Fibroblast of skin of abdomen (primary cell): ENCODE measurements at places on chromosomes 16 and 17.
A peak's percentile ranks its signal among the peaks of the same experiment; 100 is the strongest.

GRCh38 chr16:21656795-21657768 lies 4.7 kb upstream of the IGSF6 start:
- DNase-seq = peak; percentile 45

- peak; percentile 63 for DNase-seq
These were observed 951 bp upstream of the GPRC5C start for GRCh38 chr17:74430706-74431567.

DNA sequence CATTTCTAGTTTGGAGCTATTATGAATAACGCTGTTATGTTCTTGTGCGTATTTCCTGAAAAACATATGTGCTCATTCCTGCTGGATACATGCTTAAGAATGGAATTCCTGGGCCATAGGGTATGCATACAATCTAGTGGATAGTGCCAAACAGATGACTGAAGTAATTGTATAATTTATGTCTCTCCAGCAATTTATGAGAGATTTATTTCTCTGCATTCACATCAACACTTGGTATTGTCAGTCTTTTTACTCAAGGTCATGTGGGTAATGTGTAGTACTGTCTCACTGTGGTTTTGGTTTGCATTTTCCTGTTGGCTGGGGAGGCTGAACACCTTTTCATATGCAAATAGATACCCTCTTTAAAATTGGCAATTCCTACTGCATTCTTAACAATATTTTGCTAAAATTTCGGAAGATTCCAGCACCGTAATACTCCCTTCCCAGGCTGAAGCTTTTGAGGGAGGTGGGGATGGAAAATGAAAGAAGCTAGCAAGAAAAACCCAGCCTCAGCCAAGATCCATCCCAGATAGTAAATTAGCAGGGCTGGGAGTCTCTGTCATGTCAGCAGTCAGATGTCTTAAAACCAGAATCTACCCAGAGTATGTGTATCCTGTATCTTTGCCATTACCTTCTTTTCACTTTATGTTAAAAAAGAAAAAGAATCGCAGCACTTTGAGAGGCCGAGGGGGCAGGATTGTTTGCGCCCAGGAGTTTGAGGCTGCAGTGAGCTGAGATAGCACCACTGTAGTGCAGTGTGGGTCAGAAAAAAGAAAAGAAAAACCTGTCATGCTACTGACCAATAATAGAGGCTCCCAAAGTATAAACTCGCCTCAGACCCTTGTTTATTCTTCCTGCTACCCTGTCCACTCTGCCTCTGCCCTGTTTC lies 204.9 kb downstream of the LGALS9B start:
- peak; percentile 86 for DNase-seq

GRCh38 chr17:66782851-66783250 lies 52.1 kb upstream of the CACNG5 start:
- DNase-seq = no peak

- no peak for DNase-seq
These were observed 6.7 kb upstream of the HEATR3 start for GRCh38 chr16:50059111-50059510.

DNA sequence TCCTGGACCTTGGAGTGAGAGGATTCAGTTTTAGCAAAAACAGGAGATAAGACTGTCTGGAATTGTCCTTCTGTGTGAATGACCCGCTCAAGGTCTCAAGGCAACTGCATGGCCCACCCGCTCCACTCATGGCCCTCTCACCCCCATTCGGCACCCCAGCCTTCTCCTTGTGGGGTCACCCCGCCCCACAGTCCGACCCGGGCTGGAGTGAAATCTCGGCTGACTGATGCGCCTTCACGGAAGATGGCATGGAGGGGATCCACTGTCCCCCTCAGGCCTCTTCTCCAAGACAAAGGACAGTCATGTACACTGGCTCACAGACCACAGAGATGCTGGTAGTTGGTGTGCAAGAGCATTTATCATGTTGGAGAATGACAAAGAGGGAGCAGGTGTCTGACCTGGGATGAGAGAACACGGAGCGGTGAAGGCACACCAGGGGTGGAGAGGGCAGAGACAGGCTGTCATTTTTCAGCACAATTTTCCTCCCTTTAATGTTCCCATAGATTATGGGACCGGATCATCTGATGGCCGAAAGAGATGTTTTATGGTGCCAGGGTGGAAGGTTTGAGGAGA lies 391.9 kb upstream of the TNRC6C start:
- no peak for DNase-seq

DNA sequence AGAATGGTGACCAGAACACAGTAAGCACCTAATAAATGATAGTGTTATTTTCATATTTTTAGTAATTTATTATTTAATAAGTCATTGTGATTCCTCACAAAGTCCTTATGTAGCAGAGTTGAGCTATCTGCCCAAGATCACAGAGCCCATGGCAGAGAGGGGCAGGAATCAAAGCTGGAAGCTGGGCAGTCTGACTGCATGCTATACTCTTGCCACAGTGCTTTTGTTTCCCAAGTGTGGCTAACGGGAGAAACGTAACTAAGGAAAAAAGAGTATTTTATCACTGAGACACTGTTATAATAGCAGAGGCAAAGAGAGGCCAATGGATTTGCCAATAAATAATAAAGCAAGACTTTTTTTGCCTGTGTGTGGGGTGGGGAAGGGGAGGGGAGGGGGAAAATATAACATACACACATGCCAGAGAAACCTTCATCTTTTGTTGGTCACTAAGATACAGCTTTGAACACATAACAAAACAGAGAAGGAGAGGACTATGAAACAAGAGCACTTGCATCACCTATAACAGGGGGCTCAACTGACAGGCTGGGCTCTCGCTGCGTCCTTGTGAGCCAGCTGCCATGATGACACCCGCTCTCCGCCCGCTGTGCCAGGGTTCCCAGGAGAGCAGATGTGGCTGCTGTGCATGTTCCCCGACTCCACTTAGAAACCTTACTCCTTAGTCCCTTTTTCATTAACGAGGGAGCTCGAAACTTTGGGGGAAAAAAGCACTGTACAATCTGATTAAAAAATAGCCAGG lies 10.1 kb downstream of the CSNK2A2 start:
- no peak for DNase-seq

DNA sequence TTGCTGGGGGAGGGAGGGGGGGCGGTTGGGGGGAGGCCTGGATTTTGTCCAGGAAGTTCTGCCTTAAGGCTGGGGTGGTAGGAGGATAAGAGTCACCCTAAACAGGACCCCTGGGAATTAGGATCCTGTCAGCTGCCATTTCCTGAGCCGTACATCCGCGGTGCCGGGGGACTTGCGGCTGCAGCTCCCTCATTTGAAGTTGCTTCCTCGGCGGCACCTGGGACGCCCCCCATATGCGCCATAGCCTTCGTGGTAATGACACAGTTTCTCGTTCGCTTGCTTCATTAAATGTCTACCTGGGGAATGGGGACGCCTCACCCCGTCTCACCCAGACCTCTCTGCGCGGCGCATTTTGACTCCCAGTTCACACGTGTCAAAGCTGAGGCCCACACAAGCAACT lies 55.1 kb upstream of the PABPN1L start:
- DNase-seq = no peak

DNA sequence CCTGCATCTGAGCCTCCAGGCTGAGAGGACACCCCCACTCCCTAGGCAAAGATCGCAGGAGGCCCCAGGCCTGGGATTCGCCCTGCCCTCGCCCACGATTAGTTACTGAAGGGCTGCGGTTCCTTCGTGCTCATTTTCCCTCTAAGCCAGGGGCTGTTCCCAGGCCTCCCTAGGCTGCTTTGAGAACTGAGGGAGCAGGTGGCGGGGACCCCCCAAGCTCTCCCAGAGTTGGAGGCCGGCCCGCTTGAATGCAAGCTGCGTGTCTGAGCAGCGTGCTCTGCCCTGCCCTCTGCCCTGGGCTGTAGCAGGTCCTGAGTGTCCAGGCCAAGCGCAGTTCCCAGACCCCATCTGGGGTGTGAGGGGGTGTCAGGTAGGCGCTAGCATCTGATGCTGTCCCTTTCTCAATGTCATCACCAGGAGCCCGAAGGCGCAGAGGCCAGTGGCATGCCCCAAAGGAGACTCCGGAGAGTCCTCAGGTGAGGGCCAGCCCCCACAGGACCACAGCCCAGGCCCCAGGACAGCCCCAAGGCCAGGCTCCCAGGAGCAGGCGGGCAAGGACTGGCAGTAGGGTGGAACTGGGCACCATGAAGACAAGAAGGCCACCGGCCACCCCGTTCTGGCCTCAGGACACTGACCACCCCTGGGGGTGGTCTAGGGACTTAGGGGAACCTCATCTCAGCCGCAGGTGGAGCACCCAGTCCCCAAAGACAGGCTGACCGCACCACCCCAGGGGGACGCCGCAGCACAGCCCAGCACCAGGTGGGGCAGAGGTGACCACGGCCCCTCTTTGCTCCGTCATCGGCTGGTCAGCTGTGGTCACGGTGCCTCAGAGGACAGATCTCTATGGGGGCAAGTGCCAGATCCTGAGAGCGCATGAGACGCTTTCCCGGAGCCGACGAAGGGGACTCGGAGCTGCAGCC lies 14.6 kb downstream of the ENDOV start:
- no peak for DNase-seq

DNA sequence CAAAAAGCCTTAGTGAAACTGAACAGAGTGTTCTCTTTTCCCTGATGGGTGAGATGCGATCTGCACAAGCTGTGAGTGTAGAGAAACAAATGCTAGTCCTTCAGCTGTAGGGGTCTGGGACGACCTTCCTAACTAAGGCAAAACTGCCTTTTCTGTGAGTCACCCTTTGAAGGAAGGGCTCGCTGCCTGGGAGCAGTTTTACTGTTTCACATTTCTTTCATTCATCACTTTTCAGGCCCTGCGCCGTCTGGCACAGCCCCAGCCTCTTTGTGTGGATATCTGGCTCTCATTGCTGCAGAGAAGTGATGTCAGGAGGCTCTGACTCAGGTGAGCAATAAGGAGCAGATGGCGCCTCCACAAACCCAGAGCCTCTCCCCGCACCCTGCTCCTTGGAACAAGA lies 57.4 kb downstream of the HS3ST3A1 start:
- peak; percentile 100 for DNase-seq

GRCh38 chr16:59170099-59170712 lies 436.1 kb upstream of the GOT2 start:
- DNase-seq = peak; percentile 2

- peak; percentile 66 for DNase-seq
These were observed at the start of gene ZDHHC1 for GRCh38 chr16:67415872-67416793. ZDHHC1 (minus strand) TSS chr16:67416477; CDS start chr16:67407775, 8,702 bp downstream.

GRCh38 chr17:6108382-6108781 lies 38.2 kb downstream of the WSCD1 start:
- DNase-seq = no peak
